ENCODE measurements at places on chromosomes 1 and 21. TPM values are rescaled to one million over a fixed set of nuclear protein-coding genes. Genes with fewer than 3 reads are reported as not detected.

- DNase-seq = no peak
Observed at GRCh38 chr1:29370067-29370466, 133.7 kb downstream of the PTPRU start.

DNA sequence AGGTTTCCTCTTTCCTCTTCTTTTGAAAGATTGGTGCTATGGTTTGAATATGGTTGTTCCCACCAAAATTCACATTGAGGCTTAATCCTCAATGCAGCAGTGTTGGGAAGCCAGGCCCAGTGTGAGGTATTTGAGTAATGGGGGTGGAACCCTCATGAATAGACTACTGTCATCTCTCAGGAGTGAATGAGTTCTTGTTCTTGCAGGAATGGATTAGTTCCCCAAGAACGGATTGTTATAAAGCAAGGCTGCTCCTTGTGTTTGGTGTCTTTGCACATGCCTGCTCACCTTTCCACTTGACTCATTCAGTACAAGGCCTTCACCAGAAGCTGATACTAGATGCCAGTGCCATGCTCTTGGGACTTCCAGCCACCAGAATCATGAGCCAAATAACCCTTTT, 223.2 kb downstream of the BACH1 start:
- DNase-seq = no peak

DNA sequence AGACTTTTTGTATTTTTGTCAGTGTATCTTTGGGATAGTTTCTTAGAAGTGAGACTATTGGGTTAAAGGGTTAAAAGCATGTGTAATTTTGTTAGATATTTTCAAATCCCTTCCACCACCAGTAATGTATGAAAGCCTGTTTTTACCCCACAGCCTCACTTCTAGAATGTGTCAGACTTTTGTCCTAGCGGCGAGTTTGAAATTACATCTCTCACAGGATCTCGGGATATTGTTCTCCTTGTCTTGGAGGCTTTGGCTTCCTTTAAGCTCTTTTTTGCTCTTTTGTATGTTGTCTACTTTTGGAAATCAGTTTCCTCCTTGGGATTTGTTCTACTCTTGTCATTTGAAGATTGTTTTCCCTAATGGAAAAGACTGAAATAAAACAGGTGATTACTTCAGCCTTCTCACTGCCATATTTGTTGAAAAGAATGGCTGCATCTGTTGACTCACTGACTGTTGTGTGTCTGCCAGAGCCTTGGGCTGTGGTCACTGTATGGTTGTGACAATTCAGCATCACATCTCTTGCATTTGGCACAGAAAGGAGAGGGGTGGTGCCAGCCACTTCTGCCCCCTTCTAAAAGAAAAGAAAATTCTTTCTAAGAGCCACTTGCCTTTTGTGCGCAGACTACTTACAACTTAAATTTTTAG, 22.6 kb downstream of the ST3GAL3 start:
- no peak for DNase-seq

DNA sequence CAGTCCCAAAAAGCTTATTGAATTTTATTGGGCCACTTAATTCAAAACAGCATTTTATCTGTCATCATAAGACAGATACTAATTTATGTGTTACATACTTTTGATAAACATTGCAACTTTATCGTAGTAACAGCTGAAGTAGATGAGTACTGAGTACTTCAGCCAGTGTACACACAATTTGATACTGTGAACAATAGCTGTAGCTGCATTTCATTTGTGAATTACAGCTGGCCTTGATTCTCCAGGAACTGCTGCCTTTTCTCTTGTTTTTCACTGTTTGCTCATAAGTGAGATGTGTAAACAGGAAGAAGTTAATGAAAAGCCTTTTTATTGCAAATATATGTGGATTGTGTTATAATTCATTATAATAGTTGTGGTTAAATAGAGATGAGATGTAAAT, 10.2 kb downstream of the UAP1 start:
- DNase-seq = no peak

DNA sequence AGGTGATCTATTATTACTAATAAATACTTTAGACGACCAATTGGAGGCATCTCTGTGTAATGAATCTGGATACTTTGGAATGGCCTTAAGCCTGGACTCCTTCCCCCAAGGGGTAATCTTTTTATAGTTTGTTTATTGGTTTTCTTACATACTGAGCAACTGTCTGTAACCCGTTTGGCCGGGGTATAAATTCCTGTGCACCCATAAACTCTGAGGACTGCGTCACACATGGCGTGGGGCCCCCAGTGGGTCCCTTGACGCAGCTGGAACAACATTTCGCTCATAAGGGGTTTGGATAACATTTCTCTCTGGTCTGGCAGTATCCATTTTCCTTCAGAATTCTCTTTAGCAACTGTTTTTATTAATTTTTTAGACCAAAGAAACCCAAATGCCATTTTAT, 26.5 kb downstream of the SCCPDH start:
- DNase-seq = no peak

Gene EXOSC10
- total RNA-seq = 20.4 TPM

Gene ACTRT2
- not detected for total RNA-seq

Gene TENT5C
- total RNA-seq = 16.7 TPM

Gene BTBD8
- total RNA-seq = 4.4 TPM

Measured in left ventricle myocardium superior (tissue), 1 donor.